ENCODE measurements at places on chromosomes 6 and 20.

- DNase-seq = no peak
Measured at GRCh38 chr6:119337252-119337651, 12.3 kb downstream of the MAN1A1 start.

GRCh38 chr6:47303342-47303741 is 6.4 kb downstream of the TNFRSF21 start:
- DNase-seq = no peak

DNA sequence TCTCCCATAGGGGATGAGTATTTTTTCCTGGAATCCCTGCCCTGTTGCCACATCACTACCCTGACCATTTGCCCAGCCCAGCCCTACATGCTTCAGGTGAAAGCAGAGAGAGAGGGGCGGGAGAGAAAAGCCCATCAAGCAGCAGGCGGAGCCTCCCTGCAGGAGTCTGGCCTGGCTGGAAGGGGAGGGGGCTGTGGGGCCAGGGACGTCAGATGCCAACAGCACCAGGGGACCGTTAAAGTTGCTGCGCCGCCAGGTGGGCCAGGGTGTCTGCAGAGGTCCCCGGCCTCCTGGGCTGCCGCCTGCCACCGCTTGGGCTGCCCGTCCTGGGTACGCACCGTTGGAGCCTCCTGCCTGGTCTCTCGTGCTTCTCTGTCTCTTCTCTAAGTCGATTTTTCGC is 757 bp upstream of the R3HDML start:
- DNase-seq = no peak

DNA sequence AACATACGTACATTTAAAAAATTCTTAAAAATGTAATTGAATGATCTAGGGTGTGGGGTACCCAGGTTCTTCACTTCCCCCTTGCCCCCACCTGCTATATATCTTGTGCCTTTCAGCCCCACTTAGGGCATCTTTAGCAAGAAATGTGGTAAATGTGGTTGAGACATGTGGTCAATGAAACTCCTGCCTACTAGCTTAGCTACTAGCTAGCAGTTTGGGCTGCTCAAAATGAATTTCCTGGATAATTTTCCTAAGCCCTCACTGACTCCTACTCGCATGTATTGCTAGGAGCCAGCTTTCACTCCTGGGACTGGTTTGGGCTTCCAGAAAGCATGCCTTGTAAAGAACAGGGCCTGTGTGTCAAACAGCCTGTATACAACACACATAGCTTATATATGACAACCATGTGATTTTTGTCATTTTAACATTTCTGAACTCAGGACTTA is 257.3 kb downstream of the ATXN1 start:
- no peak for DNase-seq

DNA sequence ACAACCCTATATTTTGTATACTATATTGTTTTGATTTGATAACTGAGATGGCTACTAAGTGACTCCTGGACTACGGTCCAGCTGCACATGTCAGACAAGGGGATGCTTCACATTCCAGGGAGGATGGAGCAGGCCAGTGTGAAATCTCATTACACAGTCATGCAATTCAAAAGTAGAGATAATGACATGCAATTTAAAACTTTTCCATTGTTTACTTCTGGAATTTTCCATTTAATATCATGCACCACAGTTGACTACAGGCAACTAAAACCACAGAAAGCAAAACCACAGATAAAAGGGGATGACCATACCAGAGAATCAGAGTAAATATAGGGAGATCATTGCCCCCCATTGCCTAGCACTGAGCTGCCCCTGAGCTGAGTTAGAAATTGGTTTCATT is 366.4 kb downstream of the BTBD9 start:
- DNase-seq = no peak
